ENCODE measurements at places on chromosomes 1 and 21.

- no peak for DNase-seq
Measured at GRCh38 chr1:160727316-160727640, 11.8 kb upstream of the SLAMF7 start.

DNA sequence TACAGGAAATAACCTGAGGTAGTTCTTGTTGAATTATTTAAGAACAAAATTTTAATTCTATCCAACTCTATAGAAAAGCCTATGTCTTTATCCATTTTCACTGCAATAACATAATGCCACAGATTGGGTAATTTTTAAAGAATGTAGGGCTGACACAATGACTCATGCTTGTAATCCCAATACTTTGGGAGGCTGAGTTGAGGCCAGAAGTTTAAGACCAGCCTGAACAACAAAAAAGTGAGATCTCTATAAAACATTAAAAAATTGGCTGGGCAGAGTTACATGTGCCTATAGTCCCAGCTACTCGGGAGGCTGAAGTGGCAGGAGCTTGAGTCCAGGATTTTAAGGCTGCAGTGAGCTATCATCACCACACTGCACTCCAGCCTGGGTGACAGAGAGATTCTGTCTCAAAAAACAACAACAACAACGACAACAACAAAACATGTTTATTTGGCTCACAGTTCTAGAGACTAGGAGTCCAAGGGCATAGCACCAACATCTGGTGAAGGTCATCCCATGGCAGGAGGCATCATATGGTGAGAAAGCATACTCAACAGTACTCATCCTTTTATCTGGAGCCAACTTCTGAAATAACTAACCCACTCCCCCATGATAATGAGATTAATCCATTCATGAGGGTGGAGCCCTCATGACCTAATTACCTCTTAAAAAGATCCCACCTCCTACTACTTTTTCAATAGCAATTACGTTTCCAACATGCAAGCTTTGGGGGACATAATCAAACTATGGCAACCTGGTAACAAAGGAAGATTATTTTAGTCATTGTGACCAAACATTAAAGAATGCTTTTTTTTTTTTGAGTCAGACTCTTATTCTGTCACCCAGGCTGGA, 59.6 kb downstream of the ABL2 start:
- DNase-seq, result no peak

GRCh38 chr1:112954017-112954650, 1.9 kb downstream of the SLC16A1 start:
- no peak for DNase-seq

DNA sequence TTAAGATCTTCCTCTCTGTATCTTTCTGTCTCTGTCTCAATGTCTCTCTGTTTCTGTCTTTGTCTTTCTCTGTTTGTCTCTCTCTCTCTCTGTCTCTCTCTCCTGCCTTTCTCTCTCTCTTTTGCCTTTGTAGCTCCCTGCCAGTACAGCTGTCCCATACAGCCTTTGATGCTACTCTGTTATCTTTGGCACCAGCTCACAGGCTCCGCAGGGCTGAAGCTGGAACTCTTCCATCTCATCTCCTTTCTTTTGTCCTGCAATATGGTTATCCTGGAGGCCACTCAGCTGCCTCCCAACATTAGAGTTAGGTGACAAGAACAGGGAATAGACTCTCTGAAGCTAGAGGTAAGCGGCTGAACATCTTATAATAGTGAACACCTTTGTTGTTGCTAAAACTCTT, 354.3 kb upstream of the NEGR1 start:
- DNase-seq, result no peak

- no peak for DNase-seq
Measured at GRCh38 chr1:117565745-117566455, 39.9 kb upstream of the TENT5C start.

DNA sequence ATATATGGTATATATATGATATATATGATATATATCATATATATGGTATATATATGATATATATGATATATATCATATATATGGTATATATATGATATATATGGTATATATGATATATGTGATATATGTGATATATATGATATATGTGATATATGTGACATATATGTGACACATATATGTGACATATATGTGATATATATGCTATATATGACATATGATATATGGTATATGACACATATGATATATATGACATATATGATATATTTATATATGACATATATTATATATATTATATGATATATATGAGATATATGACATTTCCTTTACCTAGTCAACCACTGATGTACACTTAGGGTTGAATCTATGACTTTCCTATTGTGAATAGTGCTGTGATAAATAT, 36.1 kb upstream of the EEIG2 start:
- DNase-seq, result no peak

Data from hematopoietic multipotent progenitor cell (in vitro differentiated cells).